ENCODE measurements at places on chromosomes 2 and 18.
A peak's percentile ranks its signal among the peaks of the same experiment; 100 is the strongest.

- no peak for DNase-seq
Measured at GRCh38 chr2:158817588-158817987, 22.5 kb downstream of the DAPL1 start.

DNA sequence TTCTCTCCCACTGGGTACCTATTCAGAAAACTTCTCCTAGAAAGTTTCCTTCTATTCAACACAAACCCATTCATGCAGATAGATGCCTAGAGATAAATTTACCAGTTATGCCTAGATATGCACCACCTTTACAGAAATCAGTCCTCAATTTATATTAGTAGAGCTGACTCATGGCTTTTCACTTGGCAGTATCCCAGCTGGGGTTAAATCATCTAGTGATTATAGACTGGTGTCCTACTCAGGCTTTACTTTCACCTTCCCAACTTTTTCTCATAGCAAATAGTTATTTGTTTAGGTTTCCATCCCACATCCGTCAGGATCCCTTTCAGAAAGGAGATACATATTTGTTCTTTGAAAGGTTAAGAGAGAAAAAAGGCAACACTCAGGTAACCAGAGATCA is 124.5 kb downstream of the AQP4 start:
- no peak for DNase-seq

- DNase-seq: no peak
Measured at GRCh38 chr18:44041553-44041952, 639.1 kb upstream of the SETBP1 start.

DNA sequence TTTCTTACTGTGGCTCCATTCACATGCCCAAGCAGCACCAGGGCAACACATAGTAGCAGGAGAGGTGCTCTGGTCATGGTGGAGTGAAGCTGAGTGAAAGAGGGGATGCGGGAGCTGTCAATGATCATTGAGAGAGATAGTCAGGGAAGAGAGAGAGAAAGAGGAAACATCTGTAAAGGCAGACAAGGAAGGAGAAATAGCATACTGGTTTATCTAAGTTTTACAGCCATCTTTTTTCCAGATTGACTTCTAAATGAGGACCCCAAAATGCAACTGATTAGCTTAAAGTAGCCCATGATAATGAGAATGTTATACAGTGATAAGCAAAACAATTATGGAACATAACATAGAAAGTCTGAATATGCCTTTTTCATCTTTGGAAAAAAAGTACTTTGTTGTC is at the start of gene C2orf66:
TSS of gene C2orf66 (minus strand) at position 96 of the 400 bp plus-strand sequence. CDS start at position 77, 19 bp downstream.
- DNase-seq: no peak

DNA sequence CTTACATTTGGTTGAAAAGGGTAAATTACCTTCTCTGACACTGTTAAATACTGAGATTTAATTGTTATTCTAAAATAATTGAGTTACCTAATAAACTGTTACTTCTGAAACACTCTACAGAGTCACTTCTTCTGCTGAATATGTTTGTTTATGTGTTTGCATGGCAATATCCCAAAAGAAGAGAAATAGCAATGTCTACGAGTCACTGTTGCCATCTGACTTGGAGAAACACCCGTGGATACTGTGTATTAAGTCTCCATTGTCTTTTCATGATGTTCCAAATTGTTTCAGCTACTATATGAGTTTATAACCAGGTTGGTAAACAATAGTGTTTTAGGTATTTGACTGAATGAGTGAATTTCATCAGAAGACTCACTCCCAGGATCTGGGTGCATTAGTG is 754.2 kb upstream of the ID2 start:
- no peak for DNase-seq

DNA sequence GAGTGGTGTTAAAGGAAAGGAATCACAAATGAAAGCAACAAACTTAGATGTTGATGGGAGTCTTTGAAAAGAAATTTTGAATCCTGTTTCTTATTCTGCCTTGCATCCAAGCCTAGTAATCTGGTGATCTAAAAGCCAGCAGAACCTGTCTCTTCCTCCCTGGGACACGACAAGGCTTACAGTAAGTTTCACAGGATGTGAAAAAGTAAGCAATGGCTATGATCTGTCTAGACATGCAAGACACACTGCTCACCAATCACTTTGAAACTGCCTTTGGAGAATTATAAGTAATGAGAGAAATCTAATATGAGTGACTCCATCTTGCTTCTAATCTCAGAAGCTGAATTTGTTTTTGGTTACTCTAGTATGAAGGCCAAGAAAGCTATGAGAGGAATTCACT is 103.7 kb downstream of the KCNH7 start:
- DNase-seq: no peak

DNA sequence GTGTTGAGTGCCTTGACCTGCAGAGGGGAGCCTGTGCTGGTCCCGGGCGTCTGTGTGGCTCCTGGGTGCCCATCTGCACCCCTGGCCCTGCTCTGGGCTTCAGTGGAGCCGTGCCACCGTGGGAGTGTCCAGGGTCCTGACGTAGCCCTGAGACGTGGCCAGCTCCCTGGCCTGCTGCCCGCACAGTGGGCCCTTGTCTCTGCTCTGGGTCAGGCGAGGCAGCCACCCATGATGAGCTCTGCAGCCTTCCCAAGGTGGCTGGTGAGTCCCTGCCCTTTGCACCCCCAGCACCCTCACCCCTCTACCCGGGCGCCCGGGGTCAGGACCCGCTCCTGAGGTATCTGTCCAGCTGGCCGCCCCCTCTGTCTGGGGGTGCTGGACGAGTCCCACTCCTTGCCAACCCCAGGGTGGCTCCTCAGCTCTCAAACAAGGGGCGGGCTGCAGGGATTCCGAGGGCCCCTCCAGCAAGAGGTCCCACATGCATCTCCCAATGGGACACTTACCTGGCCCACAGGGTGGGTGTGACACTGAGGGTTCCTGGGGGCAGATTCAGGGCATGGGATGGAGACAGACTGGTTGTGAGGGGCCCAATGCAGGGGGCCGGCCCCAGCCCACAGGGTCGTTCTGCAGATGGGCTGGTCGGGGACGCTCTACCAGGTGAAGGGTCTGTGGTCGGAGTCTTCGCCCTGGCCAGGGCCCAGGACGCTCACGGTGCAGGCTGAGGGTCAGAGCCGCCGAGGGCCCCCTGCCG is 2.4 kb downstream of the NEU4 start:
- peak; percentile 2 for DNase-seq

DNA sequence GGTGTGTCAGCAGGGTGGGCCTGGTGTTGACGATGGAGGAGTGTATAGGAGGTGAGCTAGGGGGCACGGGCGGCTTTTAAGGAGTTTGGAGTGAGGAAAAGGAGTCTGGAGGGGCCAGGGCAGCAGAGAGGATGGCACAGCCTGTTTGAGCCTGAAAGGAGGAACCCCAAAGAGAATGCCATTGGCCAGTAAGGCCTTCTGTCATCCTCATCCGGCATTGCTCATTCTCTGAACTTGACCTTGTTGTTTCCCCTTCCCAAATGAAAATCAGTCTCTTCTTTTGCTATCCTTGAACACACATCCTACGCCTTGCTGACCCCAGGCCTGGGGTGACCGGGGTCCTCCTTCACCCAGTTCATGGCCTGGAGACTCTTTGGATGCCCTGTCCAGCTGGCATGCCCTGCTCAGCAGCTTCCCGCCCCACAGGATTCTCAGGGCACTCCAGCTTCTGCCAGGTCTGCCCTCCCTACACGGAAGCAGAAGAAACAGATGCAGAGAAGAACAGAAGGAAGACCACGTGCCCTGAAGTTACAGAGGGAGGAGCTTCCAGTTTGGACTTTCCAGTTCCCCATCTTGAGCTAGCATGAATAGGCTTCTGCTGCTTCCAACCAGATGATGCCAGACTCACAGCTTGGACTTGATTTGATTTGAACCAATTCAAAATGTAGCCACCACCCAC is 20.5 kb upstream of the KIF3C start:
- DNase-seq: no peak

- DNase-seq: no peak
Measured at GRCh38 chr2:233140077-233140585, 80.0 kb downstream of the INPP5D start.

- DNase-seq: no peak
Measured at GRCh38 chr18:47842836-47843235, 87.6 kb downstream of the SMAD2 start.

DNA sequence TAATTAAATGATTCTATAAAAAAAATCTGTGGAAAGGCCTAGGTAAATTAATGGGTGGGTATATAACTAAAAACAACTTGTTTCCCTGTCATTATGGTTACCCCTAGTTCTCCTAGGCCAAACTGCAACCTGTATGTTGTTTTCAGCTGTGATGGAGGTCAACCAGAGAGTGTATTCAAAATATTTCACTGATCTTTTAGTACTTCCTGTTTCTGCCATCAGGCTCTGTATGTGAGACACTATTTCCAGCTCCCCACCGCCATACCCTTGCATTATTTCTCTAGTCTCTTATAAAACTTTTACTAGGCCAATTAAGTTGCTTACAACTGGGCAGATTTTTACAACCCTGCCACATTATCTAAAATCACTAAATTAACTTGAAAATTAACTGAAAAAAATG is 21.0 kb upstream of the CDKL4 start:
- no peak for DNase-seq

GRCh38 chr2:101609433-101609832 is 88.1 kb upstream of the MAP4K4 start:
- DNase-seq: no peak

- no peak for DNase-seq
Measured at GRCh38 chr2:205032093-205032551, 486.8 kb downstream of the PARD3B start.

DNA sequence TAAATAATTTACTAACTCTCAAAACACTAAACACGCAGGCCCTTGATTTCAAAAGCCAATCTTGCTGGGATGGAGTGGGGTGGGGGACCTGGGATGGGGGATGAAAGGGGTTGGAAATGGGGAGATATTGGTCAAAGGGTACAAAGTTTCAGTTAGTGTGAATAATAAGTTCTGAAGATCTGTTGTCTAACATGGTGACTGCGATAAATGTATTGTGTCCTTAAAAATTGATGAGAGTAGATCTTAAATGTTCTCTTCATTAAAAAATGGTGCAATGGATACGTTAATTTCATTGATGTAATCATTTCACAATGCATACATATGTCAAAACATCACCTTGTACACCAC is 505 bp upstream of the ACYP2 start:
- no peak for DNase-seq

GRCh38 chr2:113762377-113763118 is 6.1 kb upstream of the SLC35F5 start:
- no peak for DNase-seq

DNA sequence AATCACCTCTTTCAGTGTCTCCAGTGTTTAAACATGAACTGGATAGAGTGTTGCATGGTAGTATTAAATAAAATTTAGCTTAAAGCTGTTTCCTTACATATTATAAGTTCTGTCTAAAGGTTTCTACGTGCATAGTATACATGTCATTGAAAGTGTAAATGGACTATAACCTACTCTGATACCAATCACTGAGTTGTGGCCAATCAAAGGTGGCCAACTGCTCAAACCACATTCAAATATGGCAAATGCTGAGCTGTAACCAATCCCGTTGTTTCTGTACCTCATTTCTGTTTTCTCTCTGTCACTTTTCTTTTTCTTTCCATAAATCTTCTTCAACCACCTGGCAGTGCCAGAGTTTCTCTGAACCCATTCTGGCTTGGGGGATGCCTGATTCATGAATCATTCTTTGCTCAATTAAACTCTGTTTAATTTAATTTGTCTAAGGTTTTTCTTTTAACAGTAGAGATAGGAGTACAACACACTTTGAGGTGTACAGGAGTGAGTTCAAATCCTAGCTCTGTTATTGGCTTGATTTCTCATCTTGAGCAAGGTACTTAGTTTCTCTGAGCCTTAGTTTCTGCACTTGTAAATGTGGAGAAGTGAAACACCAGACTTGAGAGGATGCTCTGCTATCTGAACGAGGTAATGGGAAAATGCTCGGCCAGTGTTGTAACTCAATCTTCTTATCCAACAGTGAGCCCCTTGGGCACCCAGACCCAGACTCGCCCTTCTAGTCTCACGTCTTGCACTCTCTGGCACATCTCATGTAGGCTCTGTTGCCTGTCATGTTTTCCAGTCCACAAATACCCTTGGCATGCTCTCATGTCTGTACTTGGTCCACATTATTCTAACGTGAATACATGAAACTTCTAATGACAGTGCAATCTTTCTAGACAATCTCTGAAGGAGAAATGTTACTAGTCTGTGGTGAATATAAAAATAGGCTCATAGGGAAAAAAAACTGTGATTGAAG is 228.0 kb downstream of the PIK3C3 start:
- no peak for DNase-seq

DNA sequence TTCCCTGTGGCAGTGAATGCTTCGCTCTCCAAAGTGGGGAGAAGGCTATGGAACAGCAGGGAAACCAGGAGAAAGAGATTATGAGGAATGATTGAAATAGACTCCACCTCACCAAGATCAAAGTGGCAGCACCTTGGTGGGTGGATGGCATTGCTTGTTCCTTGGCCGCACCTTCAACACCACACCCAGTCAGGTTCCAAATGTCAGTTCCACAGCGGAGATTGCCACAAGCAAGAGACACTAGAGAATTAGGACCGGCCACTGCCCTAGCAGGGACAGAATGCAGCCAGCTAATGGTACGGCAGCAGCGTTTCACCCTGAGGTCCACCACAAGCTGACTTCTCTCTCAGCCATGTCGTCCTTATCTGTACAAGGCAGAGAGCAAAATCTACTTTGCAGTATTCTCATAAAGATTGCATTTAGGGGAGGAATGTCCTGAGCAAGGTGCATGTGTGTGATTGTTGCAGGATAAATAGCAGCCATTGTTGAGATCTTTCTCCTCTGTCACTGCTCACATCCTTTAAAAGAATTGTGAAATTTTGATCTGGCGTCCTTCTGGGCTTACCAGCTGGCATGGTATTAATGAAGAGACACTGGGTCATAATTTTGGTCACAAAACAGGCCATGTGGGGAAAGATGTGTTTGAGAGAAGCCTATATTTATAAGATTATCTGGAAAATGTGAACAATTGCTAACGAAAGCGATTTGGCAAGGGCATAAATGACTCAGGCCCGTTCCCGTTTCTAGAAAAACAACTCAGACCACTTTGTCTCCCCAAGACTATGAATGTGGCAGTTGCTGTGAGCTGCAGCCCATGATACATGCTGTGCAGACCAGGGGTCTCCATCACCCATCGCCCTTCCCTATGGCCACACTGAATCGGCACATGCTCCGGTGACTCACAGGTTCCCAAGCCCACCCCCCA is 228.6 kb upstream of the ID2 start:
- DNase-seq: no peak

GRCh38 chr2:55150834-55151233 is 81.3 kb downstream of the CLHC1 start:
- no peak for DNase-seq

DNA sequence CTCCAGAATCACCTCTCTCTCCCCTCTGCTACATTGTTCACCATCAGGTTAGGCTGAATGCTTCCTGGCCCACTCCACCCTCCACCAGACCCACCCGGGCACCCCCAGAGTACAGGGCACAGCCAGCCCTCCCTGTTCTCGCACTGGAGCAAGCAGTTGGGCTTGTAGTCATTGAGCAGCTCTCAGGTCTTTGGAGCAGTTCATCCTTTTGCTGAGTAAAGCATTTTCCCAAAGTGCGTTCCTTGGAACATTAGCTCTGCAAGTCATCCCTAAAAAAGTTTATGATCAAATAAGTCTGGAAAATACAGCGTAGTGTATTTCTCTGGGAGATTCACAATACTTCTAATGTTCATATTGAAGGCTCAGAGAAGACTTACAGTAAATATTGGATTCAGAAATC is 103.5 kb upstream of the DAPL1 start:
- no peak for DNase-seq

Data from activated CD4-positive, alpha-beta T cell treated with anti-CD3 and anti-CD28 coated beads, Interleukin-2, amount 50 U/mL, for 48 hours (primary cell).